ENCODE measurements at places on chromosomes 1 and 21.

DNA sequence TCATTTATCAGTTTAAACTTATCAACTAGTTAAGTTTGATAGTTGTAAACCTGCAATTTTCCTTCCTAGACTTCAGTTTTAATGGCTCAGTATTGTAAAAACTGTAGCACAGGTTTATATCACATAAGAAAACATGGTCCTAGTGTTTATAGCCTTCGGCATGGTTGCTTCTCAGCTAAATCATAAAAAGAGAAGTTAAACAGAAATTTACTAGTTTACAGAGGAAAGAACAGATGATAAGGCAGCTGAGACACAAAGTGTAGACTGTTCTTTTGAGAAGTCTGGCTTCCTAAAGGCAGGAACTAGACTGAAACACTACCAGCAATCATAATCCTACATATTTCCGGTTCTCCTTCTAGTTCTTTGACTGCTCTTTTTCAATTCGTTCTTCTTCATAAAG is 39.8 kb downstream of the WNT2B start:
- DNase-seq: no peak

DNA sequence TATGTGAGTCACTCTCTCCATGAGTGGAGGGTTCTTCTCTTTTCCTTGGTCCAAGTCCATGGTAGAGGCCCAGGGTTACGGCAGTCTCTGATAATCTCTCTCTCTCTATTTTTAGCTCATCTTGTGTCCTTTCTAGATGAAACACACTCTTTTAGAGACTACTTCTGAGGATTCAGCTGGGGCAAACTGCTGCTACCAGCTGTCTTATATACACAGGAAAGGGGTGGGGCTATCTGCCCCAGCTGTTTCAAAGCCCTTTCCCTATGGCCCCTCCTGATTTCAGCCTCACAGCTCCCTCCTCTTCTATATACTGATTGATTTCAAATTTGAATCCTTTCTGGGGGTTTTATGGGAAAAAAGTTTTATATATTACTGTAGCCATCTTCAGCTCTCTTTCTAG is 324.8 kb downstream of the RWDD3 start:
- no peak for DNase-seq

GRCh38 chr1:203638950-203639349 is 12.3 kb downstream of the ATP2B4 start:
- DNase-seq: no peak

GRCh38 chr1:50969611-50970508 is at the start of gene CDKN2C:
Gene CDKN2C, plus strand, starts transcription at chr1:50970245. Its CDS starts 124 bp downstream, at chr1:50970369.
- peak; percentile 86 for DNase-seq

DNA sequence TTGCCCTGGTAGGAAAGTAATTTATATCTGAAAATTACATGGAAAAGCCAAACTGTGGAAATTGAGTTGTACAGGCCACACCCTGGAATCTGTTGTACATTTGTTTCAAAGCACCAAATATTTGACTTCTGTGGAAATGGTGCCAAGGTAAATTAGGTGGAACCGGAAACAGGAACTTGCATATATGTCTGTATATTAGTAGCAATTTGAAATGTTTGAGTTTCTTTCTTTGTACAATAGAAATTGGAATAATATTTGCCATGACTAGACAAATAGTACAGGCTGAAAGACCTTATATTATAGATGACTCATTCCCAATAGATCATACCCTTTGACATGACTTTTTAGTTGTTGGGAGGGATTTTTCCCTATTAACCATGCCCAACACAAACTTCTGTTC is 10.5 kb upstream of the TAF1A start:
- DNase-seq: no peak

DNA sequence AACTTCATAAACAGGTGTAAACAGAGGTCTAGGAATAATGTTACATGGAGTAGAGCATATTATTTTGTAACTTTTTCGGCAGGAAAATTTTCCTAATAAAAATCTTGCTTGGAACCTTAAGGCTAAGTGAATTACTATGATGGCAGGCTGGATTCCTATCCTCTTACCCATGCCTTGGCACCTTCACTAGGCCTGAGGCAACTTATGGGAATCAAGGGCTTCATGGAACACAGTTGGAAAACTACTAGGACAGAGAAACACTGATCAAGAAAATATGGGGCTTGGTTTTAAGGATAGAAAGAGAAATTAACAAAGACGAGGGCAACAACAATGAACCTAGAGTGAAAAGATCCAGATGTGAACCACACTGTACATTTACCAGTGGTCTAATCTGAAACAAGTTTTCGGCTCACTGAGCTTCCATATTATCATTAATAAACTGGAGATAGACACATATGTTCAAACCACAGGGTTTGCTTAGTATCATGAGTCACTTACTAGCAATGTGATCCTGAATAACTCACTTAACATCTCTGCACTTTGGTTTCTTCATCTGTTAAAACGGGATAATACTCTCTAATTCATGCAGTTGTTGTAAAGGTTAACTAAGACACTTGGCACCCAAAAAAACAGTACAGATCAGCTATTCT is 68.5 kb downstream of the GPATCH2 start:
- DNase-seq: no peak

- DNase-seq: no peak
These were observed 73.8 kb downstream of the POU2F1 start for GRCh38 chr1:167294528-167294927.

DNA sequence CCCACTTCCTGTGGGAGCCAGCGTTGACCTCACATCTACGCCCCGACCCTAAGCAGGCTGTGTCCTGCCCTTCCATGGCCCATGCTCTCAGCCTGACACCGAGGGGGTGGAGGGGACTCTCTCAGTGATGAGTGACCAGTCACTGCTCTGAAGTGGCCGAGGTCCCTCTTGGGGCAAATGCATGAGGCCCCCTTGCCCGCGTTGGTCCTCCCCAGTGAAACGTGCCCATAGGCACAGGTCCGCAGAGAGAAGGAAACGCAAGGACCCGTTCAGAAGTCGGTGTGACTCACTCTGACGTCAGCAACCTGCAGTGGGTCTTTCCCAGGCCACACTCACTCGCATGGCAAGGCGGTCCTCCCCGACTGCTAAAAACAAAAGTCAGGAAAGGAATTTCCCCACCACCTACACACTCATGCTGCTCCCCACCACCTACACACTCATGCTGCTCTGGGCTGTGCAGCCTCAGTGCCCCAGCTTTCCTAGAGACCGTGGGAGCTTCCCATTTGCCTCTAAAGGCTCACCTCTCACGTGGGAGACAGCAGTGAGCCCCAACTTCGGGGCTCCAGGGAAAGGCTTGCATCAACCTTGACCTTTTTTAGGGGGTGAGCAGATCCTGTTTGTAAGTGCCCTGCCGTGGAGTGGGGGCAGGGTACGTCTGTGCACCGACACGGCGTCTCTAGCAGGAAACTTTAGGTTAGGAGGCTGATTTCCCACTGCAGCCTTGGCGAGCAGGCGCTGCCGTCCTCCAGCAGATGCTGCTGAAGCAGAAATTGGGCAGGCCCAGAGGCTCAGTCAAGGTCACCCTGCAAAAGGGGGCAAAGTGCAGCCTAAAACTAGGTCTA is 11.4 kb downstream of the UBASH3A start:
- no peak for DNase-seq

GRCh38 chr1:230158415-230159291 is 91.6 kb downstream of the GALNT2 start:
- DNase-seq: no peak

- no peak for DNase-seq
These were observed 140.2 kb upstream of the HOOK1 start for GRCh38 chr1:59674595-59674994.

- DNase-seq: no peak
These were observed 135.5 kb downstream of the RERE start for GRCh38 chr1:8681911-8682310.

- DNase-seq: no peak
These were observed 36.2 kb upstream of the MRPS6 start for GRCh38 chr21:34037009-34037795.

DNA sequence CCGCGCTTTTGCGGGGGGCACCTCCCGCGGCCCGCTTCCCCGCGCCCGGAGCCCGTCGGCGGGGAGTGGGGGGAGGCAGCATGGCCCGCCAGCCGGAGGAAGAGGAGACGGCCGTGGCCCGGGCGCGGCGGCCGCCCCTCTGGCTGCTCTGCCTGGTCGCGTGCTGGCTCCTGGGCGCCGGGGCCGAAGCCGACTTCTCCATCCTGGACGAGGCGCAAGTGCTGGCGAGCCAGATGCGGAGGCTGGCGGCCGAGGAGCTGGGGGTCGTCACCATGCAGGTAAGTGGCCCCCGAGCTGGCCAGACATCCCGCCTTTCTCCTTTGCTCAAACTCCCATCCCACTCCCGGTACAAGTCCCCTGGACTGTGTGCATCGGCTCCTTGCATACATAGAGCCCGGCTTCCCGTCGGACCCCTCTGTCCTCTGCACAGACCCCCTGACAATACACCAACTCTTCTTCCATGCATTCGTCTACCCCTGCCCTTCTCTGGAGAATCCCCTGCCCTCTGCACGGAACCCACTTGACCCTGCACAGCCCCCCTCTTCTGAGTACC is 812 bp downstream of the CACHD1 start:
- DNase-seq: peak; percentile 4

DNA sequence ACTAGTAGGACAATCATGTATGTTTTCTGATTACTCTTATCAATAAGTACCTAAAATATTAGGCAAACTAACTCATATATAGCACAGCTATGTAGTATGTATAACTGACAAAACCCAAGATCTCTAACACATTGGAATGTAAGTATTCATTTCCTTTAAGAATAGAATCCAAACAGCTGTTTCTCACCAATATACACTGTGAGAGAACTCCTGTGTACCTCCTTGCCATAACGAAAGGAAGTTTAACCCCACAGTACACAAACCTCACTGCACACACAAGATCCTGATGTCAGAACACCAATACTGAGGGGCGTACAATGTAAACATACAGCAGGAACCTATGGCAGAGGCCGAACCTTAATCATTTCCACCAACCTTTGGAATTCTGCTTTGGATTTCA is 113.0 kb downstream of the SMYD3 start:
- DNase-seq: no peak

- no peak for DNase-seq
These were observed 46.9 kb downstream of the CD34 start for GRCh38 chr1:207863893-207864535.

GRCh38 chr1:64295561-64295960 is 92.1 kb downstream of the UBE2U start:
- DNase-seq: no peak

- no peak for DNase-seq
These were observed 82.4 kb upstream of the MAGI3 start for GRCh38 chr1:113307771-113308445.

DNA sequence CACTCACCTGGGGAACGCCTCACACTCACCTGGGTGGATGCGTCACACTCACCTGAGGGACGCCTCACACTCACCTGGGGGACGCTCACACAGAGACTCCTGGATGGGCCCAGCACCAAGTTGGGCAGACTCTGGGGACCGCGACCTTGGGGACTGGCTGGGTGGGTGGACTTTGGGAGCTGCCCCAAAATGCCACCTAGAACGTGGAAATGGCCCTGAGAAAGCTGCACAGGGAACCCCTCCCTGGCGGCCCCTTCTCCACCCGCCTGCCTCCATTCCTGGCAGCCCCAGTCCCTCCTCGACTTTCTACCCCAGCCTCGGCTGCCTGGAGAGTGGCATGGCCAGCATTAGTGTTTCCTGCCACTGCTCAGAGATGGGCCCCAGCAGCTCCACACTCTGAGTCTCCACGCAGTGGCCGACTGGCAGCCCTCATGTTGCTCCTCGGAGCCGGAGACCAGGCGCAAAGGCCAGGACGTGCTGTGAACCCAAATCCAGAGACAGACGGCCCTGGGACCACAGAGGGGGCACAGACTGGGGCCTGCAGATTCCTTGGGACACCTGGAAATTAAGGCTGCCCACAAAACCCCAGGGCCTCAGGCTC is 46.5 kb upstream of the ACTRT2 start:
- DNase-seq: peak; percentile 45

DNA sequence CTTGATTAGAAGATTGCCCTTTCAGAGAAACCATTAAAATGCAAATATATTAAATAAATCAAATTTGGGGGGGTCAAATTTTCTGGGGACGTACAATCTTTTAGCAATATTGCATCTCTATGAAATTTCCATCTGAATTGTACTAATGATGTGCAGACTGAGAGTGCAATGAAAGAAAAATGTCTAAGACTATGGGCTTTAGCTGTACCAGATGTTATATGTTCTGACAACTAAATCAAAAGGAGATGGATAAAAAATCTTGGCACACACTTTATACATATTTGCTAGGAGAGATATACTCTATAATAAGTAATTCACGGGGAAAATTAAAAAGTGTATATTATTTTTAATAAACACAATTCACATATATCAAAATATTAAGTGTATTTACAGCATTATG is 13.0 kb upstream of the PLPPR5 start:
- no peak for DNase-seq

- peak; percentile 62 for DNase-seq
These were observed 8.6 kb downstream of the ST6GALNAC3 start for GRCh38 chr1:76083189-76083588.

GRCh38 chr21:45129189-45129923 is 55.0 kb downstream of the ADARB1 start:
- DNase-seq: no peak

- DNase-seq: no peak
These were observed 20.0 kb upstream of the SYT6 start for GRCh38 chr1:114173680-114174079.

DNA sequence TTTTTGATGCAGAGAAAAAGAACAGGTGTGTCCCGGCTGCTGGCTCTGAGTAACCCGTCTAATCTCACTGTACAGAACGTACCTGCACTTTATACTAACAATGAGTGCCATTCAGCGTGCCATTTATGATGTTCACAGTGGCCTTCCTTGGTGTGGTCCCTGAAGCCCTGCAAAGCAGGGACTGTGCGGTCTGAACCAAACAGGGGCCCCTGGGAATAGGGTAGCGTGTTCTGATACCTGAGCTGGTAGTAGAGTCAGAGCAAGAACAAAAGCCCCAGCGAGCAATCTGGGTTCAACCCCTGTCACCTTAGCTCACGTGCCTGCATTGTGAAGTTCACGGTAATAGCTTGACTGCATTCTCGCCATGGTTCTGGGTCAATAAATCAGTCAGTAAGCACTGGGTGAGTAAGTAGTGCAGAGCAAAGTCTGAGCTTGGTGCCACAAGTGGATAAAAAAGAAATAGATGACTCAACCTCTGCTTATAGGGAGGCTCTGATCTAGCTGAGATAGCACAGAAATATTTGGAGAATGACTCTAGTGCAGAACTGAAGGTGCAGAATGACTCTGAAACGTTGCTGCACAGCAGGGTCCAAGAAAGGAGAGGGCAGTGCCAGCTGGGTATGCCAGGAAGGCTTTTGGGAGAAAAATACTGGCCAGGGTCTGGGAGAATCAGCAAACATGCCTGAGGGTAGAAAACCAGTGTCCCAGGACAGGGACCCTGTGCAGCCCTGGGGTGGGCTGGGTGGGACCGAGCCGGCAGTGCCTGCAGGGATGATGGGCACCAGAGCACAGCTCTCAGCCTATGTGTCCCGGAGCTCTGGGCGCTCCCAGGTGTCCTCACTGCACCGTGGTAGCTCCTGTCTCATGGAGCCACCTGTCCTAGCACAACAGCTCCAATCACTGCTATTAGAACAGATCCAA is 125.9 kb downstream of the RHOU start:
- no peak for DNase-seq

- DNase-seq: peak; percentile 40
These were observed 115.4 kb downstream of the RIPK4 start for GRCh38 chr21:41651406-41651805.
